ENCODE measurements at places on chromosomes 4 and X.
A peak's percentile ranks its signal among the peaks of the same experiment; 100 is the strongest.

DNA sequence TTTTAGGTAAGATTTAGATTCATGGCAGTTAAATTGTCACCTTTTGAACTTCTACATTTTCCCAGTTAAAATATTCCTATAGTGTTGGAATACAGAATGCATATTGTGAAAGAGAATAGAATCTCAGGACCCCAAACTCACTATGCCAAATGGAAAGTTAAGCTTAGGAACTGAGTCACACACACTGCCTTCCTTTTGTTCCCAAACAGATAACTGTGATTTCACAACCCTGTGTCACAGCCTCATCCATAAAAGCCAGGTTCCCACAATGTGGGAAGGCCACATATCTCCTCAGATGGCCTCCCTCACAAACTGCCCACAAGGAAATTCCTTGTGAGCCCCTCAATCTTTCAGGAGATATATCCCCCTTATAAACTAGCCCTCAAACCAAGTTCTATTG lies 94.7 kb upstream of the HPF1 start:
- DNase-seq, result no peak

GRCh38 chr4:30865691-30866090 lies 145.5 kb downstream of the PCDH7 start:
- DNase-seq, result no peak

GRCh38 chr4:54971474-54971950 lies 153.9 kb downstream of the KDR start:
- DNase-seq, result peak; percentile 3

DNA sequence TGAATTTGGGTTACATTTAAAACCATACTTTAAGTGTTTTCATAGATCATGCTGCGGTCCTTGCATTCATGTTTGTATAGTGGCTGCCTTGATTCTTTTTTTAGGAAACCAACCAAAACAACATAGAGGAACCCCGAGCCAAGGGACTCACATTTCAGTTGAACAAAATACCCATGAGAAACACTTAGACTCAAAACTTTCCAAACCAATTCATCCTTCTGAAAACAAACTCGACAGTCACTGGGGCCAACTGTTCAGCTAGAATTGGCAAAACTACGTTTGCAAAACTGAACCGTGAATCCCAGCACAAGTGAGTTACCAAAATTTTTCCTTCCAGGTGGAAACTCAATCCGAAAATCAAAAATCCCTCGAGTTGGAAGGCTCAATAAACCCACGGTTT lies 1.4 kb downstream of the ADGRA3 start:
- DNase-seq, result no peak

DNA sequence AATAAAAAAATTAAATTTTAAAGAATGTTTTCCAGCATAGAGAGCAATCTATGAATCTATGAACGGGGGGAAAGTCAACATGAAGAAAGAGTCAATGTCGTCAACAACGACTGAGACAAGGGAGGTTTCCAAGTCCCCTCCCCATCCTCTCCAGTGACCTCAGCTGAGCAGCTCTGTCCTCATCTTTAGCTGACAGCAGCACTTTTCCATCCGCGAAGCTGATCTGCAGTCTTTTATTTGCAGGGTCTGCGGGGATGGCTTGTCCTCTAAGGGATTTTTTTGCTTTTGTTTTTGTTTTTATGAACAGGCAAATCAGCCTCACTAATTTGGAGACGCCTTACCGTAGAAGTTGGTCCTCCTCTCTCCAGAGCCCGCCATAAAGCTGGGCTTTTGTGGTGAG lies 46.5 kb downstream of the PRKX start:
- DNase-seq, result no peak

DNA sequence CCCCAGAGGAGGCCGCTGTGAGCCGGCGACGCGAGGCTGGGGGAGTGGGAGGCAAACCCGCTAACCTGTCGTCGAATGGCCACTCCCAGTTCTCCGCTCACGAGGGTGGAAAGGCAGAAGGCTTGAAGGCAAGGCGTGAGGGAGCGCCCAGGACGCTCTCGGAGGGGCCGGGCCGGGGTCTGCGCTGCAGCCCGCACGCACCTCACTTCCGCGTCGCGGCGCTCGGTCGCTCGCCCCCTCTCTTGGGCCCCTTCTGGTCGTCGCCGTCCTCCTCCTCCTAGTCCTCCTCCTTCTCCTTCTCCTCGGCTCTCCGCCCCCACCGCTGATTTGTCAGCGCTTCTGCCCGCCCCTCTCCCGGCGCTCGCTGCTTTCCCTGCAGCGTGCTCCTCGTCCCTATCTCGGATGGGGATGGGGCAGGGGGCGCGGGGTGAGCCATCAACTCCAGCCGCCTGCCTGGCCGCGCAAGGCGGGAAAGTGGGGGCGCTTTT lies at the start of gene SNCA:
SNCA (minus strand) TSS at position 265 of the 488 bp plus-strand sequence. CDS start 1,494 bp downstream, outside the sequence.
- peak; percentile 80 for DNase-seq

GRCh38 chrX:43218198-43218597 lies 437.9 kb upstream of the MAOA start:
- no peak for DNase-seq

DNA sequence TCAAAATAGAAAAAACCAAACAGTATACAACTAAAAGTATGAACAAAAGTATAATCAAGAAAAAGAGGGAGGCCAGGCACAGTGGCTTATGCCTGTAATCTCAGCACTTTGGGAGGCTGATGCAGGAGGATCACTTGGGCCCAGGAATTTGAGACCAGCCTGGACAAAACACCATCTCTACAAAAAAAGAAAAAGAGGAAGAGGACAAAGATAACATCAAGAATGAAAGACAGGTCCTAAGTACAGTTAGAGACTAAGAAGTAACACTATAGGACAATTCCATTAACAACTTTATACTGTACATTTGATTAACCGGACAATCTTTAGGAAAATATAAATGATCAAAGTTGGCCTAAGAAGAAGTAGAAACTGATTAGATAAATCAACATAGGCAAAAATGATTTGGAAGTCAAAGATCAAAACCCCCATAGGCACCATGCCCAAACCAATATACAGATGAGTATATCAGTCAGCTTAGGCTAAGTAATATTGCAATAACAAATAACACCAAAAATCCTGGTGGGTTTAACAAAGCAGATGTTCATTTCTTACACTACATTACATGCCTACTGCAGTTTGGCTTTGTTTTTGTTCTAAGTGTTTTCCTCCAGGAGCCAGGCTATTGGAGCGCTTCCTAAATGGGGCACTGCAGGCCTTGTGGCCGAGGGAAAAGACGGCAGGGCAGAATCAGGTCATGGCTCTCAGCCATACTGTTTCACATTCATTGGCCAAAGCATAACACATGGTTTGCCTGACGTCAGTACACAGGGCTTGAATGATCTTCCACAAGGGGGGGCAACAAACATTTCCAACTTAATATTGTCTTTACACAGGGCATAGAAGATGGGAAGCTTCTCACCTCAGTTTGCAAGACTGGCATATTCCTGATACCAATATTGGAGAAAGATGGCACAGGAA lies 42.2 kb upstream of the HGFAC start:
- no peak for DNase-seq

GRCh38 chr4:20194123-20195013 lies 57.3 kb upstream of the SLIT2 start:
- no peak for DNase-seq

DNA sequence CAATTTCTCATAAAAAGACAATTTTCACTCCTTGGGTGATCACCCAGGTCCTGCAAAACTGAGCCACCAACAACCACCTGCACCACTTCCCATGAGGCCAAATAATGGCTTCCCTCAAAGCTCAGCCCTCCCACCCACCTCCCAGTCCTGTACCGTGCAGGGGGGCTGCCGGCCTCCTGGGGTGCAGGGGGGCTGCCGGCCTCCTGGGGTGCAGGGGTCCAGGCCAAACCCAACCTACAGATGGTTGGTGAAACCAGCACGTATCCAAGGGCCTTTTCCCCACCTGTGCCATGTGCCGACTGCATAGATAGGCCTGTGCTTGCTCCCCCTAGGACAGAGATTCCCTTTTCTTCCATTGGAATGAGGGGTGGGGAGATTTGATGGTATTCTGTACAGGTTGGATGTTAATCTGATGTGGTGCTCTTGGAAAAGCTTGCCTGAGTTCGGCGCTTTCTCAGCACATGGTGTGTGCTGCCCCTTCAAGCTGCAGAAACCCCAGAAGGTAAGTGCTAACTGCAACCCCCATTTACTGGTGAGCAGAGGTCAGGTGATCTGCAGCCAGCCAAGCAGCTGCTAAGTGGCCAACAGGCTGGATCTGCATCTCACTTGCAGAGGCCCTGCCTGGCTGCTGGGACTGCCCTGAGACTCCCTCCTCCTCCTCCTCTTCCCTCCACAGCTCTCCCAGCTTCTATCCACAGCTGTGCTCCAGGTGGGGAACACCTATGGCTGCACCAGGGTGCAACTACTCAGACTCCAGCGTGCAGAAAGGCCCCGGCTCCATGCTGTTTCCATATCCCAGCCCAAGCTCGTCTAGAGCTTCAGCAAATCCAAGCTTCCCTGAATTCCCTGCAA lies 38.8 kb downstream of the FRG1 start:
- DNase-seq, result no peak

- no peak for DNase-seq
Measured at GRCh38 chr4:28014469-28014868, 1153.8 kb downstream of the STIM2 start.

- no peak for DNase-seq
Measured at GRCh38 chrX:9195199-9195880, 161.4 kb upstream of the FAM9B start.

- DNase-seq, result no peak
Measured at GRCh38 chrX:69362354-69362753, 141.8 kb upstream of the NALF2 start.

- DNase-seq, result no peak
Measured at GRCh38 chrX:68915778-68916177, 87.0 kb downstream of the EFNB1 start.

- DNase-seq, result no peak
Measured at GRCh38 chr4:175716961-175717360, 95.1 kb downstream of the GPM6A start.

- no peak for DNase-seq
Measured at GRCh38 chrX:96424007-96424406, 260.6 kb upstream of the DIAPH2 start.

- no peak for DNase-seq
Measured at GRCh38 chr4:164977243-164978164, at the start of gene TRIM61. TSS of gene TRIM61 (minus strand) at chr4:164977657. CDS start at chr4:164970002, 7,655 bp downstream.

DNA sequence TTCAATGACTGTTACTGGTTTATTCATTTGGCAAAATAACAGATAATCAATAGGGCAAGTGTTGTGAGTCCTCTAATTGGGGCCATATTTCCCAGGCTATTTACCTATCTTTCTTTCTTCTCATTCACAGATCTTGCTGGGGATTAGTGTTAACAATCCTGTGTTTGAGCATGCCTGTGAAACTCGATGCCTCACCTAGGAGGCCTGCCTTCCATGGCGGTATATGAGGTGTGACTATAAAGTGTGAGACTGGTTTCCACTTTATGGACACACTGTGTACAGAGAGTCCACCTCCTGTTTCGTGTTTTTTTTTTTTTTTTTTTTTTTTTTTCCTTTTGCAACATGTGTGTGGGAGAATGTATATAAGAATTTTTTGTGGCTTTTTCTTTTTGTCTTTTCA lies 199.3 kb downstream of the BMPR1B start:
- no peak for DNase-seq

DNA sequence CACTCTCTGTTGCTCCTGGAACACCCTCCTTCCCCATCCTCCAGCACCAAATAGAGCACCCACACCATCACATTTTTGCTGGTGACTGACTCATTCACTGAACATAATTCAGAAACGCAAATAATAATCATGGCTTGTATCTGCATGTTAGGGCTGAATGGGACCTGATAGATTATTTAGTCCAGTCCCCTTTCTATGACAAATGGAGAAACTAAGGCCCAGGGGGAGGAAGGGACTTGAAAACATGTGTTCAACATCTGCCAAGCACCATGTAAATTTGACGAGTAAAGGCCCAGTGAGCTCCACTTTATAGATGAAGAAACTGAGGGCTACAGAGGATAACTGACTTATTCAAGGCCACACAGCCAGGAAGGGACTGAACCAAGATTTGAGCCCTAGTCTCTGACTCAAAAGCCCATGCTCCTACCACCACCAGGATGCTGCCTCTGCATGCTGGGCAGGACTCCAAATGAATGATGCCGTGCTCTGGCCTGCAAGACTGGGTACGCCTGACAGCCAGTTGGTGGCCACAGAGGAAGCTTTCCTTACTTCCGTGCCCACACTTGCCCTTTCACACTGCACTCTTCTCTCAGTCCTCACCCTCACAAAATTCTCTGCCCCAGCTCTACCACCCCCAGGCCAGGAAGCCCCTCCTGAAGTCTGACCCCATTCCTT lies 133.3 kb upstream of the PJA1 start:
- DNase-seq, result no peak

- DNase-seq, result no peak
Measured at GRCh38 chr4:170651786-170652185, 562.0 kb upstream of the AADAT start.

DNA sequence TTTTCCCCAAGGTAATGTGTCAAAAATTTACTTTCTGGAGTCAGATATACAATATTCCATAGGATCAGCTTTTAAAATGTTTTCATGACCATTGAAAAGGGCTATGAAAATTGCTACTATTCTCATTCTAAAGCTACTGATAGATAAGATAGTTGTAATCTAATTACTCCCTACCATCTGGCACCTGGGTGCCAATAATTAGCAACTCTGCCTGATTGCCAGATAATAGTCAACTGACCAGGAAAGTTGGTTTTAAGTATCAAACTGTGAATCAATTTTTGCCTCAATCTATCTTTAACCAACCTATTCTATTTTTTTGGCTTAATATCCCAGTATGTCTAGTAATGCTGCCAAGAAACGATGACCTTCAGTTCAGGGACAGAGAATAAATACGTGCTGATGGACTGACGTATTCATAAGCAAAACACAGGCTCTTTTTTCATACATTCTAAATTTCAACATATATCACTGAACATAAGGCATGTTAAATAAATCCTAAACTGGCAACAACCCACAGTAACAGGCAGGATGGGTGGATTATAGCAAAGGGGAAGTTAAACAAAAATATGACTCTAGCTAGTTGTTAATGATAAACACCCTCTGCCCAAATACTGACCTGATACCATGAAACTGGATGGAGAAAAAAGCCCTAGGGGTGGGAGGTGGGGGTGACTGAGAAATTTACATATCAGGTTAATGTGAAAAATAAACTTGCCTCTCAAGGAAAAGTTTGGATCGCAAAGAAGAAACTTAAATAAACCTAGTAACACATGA lies 18.2 kb downstream of the SH3RF1 start:
- peak; percentile 57 for DNase-seq

DNA sequence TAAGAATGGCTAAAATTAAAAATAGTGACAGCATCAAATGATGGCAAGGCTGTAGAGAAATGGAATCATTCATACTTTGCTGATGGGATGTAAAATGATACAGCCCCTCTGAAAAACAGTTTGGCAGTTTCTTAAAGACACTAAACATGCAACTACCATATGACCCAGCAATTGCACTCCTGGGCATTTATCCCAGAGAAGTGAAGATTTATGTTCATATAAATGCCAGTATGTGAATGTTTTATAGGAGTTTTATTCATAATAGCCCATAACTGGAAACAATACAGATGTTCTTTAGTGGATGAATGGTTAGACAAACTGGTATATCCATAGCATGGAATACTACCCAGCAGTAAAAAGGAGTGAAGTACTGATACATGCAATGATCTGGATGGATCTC lies 43.3 kb downstream of the REPS2 start:
- no peak for DNase-seq

DNA sequence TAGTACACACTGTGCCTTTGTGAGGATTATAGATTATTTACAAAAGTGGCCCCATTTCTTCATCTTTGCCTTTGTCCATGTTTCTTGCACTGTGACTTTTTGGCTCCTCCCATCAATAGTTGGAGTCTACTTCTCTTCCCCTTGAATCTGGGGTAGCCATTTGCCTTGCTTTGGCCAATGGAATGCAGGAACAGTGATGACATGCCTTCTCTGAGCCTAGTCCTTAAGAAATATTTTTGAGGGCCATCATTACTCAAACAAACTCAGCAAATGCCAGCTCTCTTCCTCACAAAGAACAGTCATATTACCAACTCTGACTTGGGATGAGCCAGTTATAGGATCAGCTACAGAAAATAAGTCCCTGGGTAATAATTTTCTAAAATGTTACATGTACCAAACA lies 189.6 kb downstream of the FRMPD4 start:
- DNase-seq, result no peak
